ENCODE measurements at places on chromosomes 5 and 9.

DNA sequence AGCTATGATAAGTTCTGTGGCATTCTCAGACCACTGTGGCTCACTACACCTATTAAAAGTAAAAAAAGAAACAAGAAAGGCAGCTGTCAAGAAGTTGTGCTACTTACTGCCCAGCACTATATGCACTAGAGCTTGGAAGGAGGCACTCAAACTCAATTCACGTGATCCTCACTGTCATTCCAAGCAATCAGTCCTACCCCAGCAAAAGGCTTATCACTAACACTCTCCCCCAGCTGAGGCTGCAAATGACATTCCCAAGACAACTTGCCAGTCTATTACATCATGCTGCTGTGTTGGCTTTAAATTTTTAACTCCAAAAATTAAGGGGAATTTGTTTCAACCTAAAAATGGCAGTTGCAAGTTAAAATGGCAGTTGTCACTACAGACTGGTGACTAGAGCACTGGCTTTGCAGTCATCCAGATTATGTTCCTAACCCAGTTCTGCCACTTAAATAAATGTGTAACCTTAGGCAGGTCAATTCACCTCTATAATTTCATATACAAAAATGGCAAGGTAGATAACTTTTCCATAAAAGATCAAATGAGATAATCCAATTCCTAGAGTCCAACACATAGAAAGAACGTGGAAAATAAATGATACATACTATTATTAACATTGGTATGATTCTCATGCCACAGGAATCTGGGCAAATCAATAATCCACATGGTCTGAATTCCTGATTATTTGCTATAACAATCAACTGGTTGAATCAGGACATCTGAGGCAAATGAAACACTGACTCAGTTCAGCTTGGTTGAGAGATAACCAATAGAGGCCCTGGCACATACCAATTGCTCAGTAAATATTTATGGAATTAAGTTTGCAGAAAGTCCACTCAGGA, 52.4 kb downstream of the FBXW11 start:
- no peak for DNase-seq

GRCh38 chr9:112493393-112494137, 6.9 kb downstream of the KIAA1958 start:
- no peak for DNase-seq

GRCh38 chr9:3571500-3571899, 45.7 kb upstream of the RFX3 start:
- DNase-seq: no peak

DNA sequence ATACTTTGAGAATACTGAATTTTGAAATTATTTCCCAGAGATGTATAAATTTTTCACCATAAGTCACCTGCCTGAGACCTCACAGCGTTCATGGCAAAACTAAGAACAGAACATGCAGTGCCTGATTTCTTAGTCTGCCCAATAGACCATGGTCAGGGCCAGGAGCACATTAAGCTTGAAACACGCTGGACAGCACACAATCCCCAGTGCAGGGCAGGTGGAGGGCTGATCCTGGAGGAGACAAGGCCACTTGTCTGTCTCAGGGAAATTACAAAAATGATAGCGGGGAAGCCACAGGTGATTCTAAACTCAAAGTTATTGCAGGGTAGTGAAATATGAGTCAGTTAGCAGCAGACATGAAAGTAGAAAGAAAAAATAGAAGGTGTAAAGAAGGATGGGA, 18.6 kb upstream of the ENC1 start:
- DNase-seq: no peak

DNA sequence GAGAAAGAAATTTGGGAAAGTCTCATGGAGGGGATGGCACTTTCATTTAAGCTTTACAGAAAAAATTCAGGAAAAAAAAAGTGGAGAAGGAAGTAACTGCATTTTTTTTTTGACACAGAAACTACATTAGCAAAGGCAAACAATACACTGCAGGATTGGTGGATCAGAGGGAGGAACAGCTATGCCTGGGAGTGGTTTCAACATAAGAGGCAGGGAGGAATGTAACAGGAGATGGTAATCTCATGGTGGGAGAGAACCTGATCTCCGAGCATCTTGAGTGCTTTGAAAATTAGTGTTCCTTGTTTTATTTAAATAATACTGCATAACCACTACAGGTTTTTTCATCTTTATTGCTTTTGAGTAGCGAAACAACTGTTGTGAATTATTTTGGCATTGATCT, 249.4 kb downstream of the FAM170A start:
- DNase-seq: no peak

Measured in memory B cell (primary cell).